ENCODE measurements at places on chromosomes 2 and 18.

DNA sequence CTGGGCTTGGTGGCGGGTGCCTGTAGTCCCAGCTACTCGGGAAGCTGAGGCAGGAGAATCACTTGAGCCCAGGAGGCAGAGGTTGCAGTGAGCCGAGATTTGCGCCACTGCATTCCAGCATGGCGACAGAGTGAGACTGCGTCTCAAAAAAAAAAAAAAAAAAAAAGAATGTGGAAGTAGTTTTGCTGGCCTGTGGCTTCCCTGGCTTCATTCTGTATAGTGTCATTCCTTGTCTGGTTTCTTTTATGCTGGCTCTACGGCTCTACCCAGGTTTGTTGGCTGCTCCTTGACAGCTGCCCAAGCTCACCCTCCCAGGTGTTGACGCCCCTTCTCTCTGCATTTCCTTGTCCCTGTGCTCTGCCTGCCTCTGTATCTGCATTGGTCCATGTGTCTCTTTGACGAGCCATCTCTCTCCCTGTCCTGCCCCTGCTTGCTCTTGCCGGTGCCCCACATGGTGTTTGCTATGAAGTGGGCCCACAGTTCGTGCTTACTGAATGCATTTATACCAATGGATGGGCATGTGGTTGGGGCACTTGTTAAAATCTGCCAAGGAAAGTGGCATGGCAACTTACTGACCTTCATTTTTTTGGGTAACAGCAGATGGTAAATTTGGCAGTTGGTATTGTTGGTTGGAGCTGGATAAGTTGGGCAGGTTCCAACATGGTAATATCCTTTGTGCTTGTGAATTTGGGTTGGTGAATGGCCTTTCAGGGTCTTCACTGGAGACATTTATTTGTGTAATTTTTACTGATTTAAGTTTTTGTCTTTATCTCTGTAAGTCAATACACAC, 113.9 kb downstream of the MAP4K4 start:
- no peak for DNase-seq

DNA sequence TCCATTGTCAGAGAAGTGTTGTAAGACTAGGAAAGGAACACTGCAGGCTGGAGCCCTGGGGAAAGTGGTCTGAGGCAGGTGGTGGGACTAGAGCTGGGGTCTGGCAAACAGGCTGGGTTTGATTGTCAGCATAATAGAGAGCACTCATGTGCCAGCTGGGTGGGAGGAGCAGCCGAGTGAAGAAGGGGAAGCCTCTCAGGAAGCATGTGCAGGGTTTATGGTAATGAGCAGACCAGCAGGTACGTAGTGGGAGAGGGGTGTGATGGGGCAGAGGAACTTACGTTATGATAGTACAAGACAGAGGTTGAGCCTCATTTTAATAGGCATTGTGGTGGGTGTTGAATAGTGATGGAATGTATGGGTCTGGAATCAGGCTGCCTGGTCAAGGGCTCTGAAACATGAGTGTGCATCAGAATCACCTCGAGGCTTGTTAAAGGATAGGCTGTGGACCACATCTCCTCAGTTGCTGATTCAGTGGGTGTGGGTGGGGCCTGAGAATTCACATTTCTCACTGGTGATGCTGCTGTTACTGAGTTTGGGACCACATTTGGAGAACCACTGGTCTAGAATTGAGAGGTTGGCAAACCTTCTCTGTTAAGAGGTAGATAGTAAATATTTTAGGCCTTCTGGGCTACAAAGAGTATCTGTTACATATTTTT, 1.7 kb upstream of the MGAT5 start:
- DNase-seq: no peak

GRCh38 chr2:190255676-190256075, 64.0 kb downstream of the HIBCH start:
- no peak for DNase-seq

GRCh38 chr2:46382331-46383112, 85.3 kb downstream of the EPAS1 start:
- DNase-seq: no peak

- DNase-seq: no peak
Observed at GRCh38 chr2:48734576-48735303, 20.8 kb downstream of the LHCGR start.

DNA sequence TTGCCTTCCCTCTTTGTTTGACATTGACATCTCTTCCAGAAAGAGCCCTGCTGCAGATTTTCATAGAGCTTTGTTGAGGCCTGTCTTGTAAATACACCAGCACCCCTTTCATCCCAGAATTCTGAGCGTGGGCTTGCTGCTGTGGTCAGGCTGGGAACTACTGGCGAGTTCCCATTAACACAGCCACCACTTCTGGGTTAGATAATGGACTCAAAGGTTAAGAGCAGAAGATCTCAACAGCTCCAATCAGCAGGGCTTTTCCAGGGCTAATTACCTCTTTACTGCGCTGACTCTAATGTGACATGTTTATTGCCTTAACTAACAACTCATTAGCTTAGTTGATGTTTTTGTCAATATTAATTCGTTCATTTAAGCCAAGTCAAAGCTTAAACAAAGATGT, 235.9 kb upstream of the BOD1L2 start:
- no peak for DNase-seq

DNA sequence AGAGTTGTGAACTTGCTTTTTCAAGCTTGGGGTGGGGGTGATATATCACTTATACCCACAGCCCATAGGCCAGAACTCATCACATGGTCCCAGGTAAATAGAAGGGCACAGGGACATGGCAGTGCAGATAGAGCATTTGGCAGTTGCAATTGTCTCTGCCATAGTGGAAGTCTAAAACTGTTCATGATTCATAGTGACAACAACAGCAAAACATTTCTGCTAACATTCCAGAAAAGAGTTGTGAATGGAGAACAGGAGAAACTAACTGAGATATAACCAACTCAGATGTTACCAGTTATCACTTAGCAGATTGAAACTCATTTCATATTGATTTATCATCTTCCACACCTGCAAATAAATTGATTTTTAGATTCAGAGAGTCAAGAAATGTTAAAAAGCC, 278.6 kb upstream of the KYNU start:
- no peak for DNase-seq

DNA sequence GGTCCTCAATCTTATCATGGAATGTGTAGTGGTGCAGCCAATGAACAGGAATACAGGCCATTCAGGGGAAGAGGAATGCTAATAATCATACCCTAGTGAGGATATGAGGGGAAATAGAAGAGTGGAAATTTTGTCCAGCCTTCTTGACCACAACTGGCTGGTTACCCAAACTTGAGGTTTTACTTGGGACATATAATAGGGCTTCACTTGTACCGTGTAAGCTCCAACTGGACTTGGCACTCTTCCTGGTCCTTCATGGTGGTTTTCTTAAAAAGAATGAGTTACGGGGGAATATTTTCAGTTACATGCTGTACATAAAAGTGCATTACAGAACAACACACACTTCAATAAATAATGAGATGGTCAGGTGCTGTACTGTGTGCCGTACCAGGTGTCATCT, 234.9 kb upstream of the RASGRP3 start:
- no peak for DNase-seq

DNA sequence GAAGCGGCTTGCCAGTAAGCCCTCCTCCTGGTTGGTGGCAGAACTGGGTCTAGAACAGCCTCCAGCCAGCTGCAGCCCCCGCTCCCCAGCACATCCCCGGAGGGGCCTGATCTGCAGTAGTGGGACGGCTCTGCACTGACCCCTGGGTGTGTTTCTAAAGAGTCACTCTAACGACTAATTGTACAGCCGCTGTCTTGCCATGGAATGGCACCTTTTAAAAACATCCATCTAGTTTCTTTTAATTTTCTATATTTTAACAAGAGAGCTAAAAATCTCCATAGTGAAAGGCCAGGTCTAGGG, 82.0 kb downstream of the MTCL1 start:
- no peak for DNase-seq

DNA sequence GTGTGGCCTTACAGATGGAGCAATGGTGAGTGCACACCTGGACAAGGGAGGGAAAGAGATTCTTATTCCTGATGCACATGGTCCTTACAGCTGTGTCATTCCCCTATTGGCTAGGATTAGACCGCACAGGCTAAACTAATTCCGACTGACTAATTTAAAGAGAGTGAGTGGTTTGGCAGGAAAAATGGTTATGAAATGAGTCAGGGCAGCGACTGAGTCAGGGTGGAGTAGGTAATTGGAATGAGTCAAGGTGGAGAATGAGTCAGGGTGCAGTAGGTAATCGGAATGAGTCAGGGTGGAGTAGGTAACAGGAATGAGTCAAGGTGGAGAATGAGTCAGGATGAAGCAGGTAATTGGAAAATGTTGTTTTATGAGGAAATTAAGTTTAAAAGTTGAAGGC, 1353.7 kb upstream of the LRRTM1 start:
- DNase-seq: no peak

- no peak for DNase-seq
Observed at GRCh38 chr18:71682591-71682990, 861.6 kb downstream of the CBLN2 start.

GRCh38 chr18:62165583-62165982, 21.3 kb downstream of the PIGN start:
- no peak for DNase-seq

- no peak for DNase-seq
Observed at GRCh38 chr2:225009768-225010167, 32.5 kb downstream of the DOCK10 start.

GRCh38 chr2:15163326-15163725, 397.8 kb downstream of the NBAS start:
- no peak for DNase-seq

DNA sequence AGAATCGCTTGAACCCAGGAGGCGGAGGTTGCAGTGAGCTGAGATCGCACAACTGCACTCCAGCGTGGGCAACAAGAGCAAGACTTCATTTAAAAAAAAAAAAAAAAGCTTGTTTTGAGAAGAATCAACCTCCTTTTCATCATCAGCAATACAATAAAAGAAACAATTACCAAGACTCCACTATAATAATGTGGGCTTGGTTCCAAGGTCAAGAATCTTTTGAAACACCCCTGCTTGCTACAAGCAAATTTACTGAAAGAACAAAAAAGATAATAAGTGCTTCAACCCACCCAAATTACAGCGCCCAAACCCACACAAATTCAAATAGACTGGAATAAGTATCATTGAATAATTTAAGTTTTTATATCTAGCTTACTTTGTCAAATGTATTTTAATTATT, 33.6 kb upstream of the MAPRE3 start:
- no peak for DNase-seq

DNA sequence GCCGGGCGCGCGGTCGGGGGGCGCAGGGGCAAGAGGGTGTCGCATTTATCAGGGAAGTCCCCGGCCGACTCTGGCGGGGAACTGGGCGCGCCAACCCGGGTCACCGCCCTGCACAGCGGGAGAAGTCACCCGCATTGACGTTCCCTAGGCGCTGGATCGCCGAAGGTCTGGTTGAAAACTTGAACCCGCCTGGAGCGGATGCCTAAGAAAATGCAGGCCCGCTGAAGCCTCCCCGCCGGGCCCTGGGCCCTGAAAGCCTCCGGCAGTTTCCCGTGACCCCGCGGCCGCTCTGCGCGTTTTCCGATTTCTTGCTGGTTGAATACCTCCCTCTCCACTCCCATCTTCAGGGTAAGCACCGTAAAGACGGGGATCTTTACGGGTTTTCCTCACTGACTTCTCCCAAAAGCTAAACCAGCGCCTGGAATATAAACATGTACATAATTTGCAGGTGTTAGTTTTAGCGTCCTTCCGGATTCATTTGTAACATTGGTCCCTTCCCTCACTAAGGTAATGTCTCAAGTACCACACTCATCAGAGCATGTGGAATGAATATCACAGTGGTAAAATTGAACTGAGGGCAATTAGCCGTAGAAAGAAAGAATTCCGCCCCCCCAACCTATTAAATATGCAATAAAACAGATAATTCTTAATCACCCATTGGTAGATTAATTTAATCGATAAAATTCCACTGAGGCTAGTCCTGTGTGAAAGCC, 675 bp upstream of the SPIRE1 start:
- no peak for DNase-seq

- DNase-seq: no peak
Observed at GRCh38 chr2:42874949-42875801, 82.8 kb upstream of the HAAO start.

- no peak for DNase-seq
Observed at GRCh38 chr18:78689606-78690005, 290.0 kb upstream of the SALL3 start.

- DNase-seq: no peak
Observed at GRCh38 chr2:189594305-189594704, 13.7 kb upstream of the SLC40A1 start.

- DNase-seq: no peak
Observed at GRCh38 chr2:74763962-74764428, 69.9 kb upstream of the HK2 start.

- DNase-seq: no peak
Observed at GRCh38 chr18:35026407-35027061, 14.7 kb upstream of the MAPRE2 start.

GRCh38 chr2:205792908-205793307, 110.6 kb downstream of the NRP2 start:
- DNase-seq: no peak

DNA sequence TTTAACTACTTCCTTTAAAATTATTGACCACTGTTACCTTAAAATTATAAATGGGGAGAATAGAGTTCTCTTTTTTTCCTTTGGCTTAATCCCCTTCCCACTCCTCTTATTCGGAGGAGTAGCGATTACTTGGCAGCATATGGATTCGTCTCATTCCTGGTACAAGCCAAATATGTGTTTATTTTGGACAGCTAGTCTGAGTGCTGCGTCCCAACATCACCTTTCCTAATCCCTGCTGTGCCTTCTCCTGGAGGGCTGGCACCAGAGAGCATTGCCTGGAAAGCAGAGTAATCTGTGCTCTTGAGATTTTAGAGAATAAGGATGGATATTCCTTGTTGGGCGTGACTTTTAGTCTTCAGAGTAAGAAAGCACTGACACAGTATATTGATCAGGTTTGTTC, 185.6 kb downstream of the AGAP1 start:
- no peak for DNase-seq

- no peak for DNase-seq
Observed at GRCh38 chr2:219508971-219509779, 5.1 kb upstream of the ASIC4 start.

- DNase-seq: no peak
Observed at GRCh38 chr2:42102591-42103450, 55.0 kb downstream of the PKDCC start.

DNA sequence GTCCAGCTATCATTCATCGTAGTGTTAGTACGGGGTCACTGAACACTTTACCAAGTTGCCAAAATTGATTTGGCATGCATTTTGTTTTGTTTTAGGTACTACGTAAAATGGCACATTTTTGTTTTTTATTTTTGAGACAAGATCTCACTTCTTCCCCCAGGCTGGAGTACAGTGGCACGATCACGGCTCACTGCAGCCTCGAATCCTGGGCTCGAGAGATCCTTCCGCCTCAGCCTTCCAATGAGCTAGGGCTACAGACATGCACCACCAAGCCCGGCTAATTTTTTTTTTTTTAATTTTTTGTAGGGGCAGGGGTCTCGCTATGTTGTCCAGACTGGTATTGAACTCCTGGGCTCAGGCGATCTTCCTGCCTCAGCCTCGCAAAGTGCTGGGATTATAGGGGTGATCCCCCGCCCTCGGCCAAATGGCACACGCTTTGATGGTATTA, 786 bp downstream of the TAF1B start:
- DNase-seq: no peak

- no peak for DNase-seq
Observed at GRCh38 chr2:222976521-222977061, 75.4 kb upstream of the KCNE4 start.
